Mesenteric fat pad (tissue), 1 donor: ENCODE measurements at places on chromosomes 11 and 22.

- DNase-seq: no peak
These were observed 2.9 kb upstream of the SGSM1 start for GRCh38 chr22:24803064-24803542.

GRCh38 chr11:30801357-30801756 lies 215.2 kb upstream of the MPPED2 start:
- no peak for DNase-seq

- DNase-seq: no peak
These were observed 10.6 kb upstream of the CDC42EP1 start for GRCh38 chr22:37549704-37550059.

DNA sequence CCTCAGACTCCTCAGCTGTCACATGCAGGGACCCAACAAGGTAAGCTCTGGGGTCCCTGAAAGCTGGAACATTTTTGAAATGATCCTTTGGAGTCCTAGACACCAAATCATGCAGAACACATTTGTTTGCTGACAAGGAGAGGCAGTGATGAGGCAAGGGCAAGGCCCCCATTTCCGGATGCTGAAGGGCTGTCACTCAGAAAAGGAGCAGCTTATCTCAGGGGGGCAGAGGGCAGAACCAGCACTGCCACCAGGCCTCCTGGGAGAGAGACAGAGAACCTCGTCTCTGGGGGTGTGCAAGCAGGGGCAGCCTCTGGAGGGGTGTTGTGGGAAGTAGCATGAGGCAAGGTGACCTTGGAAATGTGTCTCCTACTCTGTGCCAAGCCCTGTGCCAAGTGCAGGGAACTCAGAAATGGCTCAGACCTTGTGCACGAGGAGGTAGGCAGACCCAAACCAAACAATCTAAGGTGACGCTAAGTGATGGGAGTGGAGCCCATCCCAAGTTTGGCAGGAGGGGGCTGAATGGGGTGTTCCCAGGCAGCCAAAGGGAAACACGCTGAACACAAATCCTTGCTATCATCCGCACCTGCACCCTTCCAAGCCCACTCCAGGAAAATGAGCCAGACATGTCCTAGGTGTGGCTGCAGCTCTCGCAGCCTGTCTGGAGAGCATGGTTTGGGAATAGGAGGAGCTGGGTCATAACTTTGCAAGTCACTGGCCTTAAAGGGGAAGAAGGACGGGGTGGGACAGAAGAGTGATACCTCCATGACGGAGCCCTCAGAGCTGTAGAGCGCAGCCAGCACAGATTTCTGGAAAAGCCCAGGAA lies 94.2 kb downstream of the PDE2A start:
- peak; percentile 59 for DNase-seq

DNA sequence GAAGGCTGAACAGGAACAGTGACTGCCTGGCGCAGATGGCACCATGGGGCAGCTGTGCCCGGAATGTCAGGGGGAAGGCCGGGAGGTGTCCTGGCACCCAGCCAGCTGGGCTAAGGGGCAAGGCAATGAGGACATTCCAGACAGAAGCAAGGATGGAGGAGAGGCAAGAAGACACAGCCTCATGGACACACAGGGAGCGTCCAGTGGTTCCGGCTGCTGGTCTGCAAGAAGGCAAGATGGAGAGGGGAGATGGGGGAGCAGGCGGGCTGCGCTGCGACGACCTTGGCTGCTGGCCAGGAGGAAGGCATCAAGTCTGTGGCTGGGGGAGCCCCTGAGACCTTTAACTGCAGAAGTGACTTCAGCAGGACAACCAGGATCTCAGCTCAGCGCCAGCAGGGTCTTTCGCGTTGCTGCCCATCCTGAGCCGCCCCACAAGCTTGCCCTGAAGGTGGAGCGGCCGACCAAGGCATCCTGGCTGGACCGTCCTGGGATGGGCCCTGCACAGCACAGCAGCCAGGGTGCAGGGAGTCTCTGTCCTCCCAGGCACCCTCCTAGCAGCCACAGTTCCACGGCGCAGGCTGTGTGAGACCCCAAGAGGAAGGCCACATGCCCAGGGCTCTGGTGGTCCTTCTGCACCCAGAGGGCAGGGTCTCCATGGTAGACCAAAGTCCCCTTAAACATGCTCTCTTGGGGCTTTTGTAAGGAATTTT lies 531.7 kb downstream of the BRD1 start:
- DNase-seq: peak; percentile 59

DNA sequence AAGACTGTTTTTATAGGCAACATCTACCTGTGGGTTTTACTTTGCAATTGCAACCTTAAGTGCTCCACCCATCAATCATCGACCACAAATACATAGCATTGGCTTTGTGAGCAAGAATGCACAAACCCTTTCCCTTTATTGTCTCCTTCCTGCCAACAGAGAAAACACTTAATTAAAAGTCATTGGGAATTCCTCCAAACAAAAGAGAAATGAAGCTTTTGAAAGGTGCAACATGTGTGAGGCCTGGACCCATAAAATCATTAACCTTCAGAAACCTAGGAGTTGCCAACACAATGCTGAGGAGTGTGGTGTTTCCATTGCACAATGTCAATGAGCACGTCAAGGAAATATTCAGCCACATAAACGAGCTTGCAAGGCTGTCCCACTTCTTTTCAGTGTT lies 223.2 kb downstream of the BLID start:
- DNase-seq: no peak

- DNase-seq: no peak
These were observed 3.3 kb downstream of the NPAT start for GRCh38 chr11:108218912-108219783.

- DNase-seq: no peak
These were observed at the start of gene CRYAB for GRCh38 chr11:111911563-111912401. Gene CRYAB, minus strand, starts transcription at chr11:111911770. Its CDS starts 46 bp downstream, at chr11:111911724.

DNA sequence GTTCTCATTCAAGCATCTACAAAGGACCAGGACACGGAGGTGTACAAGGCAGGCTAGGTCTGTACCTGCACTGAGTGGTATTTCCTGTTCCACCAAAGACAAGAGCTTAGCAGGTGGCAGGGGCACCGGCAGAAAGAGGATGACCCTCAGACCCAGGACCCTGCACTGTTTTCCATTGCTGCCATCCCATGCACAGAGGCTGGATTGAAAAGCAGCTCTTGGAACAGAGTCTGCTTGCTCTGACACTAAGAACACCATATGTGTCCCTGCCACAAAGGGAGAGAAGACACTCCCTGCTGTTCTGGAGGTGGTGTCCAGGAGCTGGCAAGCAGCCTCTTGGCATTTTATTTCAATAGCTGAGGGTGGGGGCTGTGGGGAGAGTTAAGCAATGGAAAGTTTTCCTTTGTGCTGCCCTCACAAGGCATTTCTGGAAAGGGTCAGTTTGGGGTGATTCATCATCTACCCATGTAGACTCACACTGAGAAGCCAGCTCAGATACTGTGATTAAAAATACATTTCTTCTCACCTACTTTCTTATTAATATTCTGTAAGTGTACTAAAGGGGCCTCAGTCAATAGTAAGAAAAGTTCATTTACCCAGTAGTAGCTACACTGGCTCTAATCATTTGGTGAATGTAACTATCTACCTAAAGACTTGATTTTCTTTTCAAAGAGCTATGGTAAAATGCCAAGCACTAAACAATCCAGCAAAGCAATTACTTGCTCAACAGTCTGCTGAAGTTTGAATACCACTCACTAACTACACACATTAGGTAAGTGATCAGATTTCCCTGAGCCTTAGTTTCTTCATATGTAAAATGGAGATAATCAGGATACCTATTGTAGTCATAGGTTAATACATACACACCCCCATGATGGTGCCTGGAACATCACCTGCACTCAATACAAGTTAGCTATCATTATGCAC lies 55.2 kb downstream of the SLC1A2 start:
- no peak for DNase-seq

- DNase-seq: no peak
These were observed 67.5 kb downstream of the ADAMTS15 start for GRCh38 chr11:130515829-130516553.

- no peak for DNase-seq
These were observed 11.5 kb downstream of the TSKU start for GRCh38 chr11:76794371-76795289.

DNA sequence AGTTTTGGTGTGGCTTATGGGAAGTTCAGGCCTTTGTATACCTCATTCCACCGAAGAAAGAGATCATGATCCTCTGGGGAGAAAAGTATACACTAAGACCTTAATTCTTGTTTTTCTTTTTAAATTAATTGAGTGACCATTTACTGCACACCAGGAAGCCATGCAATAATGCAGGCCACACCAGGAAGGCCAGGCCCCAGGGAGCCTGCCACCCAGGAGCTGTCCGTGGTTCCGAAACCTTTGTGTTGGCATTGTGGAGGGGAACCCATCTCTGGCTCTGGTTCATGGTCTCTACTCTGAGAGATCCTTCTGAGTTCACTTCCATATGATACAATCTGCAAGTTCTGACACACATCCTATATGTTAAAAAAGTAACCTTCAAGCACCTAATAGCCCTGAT lies 291.8 kb downstream of the MIAT start:
- DNase-seq: no peak

DNA sequence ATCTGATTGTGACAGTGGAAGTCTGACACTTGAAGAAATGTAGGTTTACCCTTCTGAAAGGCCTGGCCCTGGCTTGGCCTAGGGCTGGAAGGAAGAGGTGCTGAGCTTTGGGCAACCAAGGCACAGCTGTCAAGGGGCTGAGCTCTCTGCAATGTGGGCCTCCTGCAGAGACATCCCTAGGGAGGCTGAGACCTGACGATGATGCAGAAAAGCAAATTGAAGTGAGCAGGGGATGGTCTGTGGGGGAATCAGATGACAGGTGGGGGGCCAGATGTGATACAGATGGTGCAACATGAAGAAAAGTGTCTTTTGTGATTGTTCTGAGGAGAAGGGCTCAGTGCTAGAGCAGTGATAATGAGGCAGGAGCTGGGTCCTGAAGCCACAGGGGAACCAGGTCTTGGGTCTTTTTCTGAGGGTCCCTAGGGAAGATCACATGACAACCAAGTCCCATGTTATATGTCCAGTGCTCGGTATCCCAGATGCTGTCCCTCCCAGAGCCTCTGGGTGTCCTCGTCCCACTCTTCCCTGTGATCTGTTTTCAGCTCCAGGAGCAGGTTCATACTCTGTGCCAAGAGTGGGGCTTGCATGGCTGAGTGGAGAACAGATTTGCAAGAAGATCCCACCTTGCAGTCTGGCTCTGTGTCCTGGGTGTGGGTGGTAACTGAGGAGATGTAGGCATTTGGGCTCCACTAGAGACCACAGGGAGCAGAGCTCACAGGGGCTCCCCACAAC lies 79.9 kb upstream of the VPREB1 start:
- no peak for DNase-seq

DNA sequence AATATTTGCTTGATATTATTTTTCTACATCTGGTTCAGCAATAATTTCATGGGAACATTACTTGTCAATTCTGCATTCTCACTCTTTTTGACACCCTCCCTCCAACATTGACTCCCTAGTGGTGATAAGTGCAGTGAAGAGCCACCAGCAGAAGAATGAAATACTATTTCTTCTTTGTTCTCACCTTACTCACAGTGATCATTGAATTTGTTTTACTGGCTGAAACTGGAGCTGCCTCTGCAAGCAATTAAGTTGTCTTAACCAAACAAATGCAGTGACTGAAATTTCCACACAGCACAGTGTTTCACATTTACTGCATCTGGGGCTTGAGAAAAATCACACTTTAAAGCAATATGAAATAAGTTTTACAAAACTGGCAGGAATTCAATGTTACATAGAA lies 189.8 kb downstream of the JRKL start:
- DNase-seq: no peak

DNA sequence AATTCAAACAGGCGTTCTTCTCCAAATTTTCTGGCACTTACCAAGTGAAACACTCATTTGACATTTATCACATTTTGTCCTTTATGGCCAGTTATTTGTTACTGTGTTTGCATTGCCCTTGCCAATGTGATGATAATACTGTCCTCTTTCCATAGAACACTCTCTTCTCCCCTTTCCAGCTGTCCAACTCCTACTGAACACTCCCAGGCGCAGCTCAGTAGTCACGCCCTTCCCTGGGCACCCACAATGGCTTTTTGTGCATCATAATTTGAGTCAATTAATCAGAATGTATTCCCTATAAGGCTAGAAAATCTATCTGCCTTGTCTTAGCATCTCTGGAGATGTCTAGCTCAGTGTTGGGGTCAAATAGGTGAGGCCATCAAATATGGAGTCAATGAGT lies 21.2 kb upstream of the B3GAT1 start:
- no peak for DNase-seq

DNA sequence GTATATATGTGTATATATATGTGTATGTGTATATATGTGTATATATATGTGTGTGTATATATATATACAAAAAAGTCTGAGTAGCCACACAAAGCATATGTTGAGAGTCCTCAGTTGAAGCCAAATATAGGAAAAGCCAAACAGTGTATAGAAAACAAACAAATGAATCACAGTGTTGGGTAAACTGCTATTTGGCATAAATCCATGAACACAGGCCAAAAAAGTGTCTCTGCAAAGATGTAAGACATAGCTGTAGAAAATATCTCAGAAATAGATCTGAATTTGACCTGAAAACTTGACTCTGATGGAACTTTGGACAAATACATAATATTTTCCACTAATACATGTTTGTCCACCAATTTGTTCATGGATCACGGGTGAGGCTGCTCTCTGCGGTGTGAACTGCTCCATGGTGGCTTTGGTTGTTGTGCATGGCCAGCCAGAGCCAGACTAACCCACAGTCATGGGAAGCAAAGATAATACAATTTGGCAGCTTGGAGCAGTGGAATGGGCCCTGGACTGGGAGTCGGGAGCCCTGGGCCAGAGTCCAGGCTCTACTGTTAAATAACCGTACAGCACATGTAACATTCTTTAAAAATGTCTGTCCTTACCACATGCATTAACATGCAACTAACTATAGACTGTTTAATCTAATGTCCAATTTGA lies 76.9 kb upstream of the EED start:
- DNase-seq: no peak

DNA sequence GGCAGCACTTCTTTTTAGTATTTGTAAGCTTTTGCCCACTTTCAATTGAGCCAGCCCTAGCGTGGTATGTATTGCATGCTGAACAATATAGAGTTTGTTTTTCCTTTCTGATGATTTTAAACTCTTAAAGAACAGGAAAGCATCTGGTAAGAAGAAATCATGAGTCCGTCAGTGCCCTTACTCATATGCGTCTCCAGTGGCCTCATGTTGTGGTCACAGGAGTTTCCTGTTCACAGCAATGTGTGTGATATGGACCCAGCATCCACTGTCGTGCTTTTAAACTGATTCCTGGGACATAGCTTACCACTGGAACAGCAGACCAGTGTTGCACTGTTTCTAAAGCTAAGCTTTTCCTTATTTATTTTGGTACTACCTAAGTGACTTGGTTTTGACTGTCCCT lies 40.1 kb downstream of the BID start:
- DNase-seq: peak; percentile 2
